ENCODE measurements at places on chromosomes 16 and 17. TPM values are rescaled to one million over a fixed set of nuclear protein-coding genes. Genes with fewer than 3 reads are reported as not detected.

The CD300A gene
- not detected for total RNA-seq

The RNU2-1 gene
- total RNA-seq: 6,078 TPM

The GJD3 gene
- not detected for total RNA-seq

The RSAD1 gene
- 27.9 TPM for total RNA-seq

The KRT31 gene
- not detected for total RNA-seq

The AGRP gene
- not detected for total RNA-seq

The TK1 gene
- total RNA-seq: 98.7 TPM

The RGS11 gene
- total RNA-seq: 3.4 TPM

The C17orf78 gene
- total RNA-seq: not detected

The CBFA2T3 gene
- total RNA-seq: 2.9 TPM

The HYDIN gene
- 1.7 TPM for total RNA-seq

The NAT9 gene
- total RNA-seq: 63.5 TPM

The DPEP1 gene
- total RNA-seq: 1.1 TPM

The DNASE1L2 gene
- total RNA-seq: 2.5 TPM

The HIGD1B gene
- not detected for total RNA-seq

The BAHCC1 gene
- total RNA-seq: 3.1 TPM

The ZFP3 gene
- total RNA-seq: 0.18 TPM

The UMOD gene
- not detected for total RNA-seq

All from H9 (cell line).